ENCODE measurements at places on chromosomes 6 and 20. TPM values are rescaled to one million over a fixed set of nuclear protein-coding genes. Genes with fewer than 3 reads are reported as not detected.

- no peaks in the 10 kb centered on the region for H3K4me1 ChIP-seq
- no peak overlapping the region for H3K4me3 ChIP-seq
- H3K27ac ChIP-seq: no peak overlapping the region
- no peaks in the 10 kb centered on the region for H3K36me3 ChIP-seq
- no peaks in the 10 kb centered on the region for H3K27me3 ChIP-seq
Measured at GRCh38 chr20:20211274-20211987, 156.5 kb upstream of the INSM1 start.

- peaks cover 52% of the 10 kb centered on the region for H3K36me3 ChIP-seq
- no peak overlapping the region for H3K4me3 ChIP-seq
- DNase-seq: no peak
Measured at GRCh38 chr20:62288535-62289105, 14.2 kb upstream of the ADRM1 start.

DNA sequence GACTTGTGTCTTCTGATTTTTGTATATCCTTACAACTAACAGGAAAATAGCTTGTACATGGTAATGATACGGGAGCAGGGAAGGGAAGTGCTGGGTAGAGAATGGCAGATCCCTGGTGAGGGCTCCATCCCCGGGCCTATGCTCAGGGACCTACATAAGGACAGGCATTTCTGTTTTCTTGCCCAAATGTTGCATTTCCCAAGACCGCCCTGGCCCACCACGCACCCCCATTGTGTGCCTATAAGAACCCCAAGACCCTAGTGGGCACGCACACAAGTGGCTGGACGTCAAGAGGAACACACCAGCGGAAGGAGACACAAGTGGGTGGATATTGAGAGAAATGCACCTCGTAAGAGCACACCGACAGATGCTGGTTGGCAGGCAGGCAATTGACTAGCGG, 616.3 kb upstream of the MAN1A1 start:
- no peak overlapping the region for H3K4me3 ChIP-seq
- no peak for DNase-seq
- H3K27ac ChIP-seq: no peak overlapping the region
- no peaks in the 10 kb centered on the region for H3K36me3 ChIP-seq
- no peaks in the 10 kb centered on the region for H3K4me1 ChIP-seq

TUBB1 gene
- 0.54 TPM for total RNA-seq

All from thoracic aorta (tissue), 2 donors.